ENCODE measurements at places on chromosomes 2 and 18.

- no peak for DNase-seq
Observed at GRCh38 chr2:178895872-178896271, 88.6 kb upstream of the TTN start.

DNA sequence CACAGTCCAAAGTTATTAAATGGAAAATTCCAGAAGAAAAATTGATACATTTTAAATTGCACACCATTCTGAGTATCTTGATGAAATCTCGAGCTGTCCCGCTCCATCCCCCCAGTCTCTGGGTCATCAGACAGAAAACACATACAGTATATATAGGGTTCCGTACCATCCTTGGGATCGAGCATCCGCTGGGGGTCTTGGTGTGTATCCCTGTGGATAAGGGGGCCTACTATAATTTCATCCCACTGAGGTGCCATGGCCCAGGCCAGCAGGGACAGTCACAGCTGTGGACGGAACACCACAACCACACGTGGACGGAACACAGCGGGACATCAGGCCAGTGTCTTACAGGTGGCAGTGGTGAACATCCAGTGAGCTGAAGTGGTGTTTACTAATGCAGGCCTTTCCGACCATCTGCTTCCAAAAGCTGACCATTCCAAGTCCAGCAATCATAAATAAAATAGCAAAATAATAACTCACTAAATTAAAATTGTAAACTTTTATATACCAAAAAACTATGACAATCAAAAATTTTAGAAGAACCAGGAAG is 14.0 kb downstream of the TWIST2 start:
- DNase-seq: no peak

DNA sequence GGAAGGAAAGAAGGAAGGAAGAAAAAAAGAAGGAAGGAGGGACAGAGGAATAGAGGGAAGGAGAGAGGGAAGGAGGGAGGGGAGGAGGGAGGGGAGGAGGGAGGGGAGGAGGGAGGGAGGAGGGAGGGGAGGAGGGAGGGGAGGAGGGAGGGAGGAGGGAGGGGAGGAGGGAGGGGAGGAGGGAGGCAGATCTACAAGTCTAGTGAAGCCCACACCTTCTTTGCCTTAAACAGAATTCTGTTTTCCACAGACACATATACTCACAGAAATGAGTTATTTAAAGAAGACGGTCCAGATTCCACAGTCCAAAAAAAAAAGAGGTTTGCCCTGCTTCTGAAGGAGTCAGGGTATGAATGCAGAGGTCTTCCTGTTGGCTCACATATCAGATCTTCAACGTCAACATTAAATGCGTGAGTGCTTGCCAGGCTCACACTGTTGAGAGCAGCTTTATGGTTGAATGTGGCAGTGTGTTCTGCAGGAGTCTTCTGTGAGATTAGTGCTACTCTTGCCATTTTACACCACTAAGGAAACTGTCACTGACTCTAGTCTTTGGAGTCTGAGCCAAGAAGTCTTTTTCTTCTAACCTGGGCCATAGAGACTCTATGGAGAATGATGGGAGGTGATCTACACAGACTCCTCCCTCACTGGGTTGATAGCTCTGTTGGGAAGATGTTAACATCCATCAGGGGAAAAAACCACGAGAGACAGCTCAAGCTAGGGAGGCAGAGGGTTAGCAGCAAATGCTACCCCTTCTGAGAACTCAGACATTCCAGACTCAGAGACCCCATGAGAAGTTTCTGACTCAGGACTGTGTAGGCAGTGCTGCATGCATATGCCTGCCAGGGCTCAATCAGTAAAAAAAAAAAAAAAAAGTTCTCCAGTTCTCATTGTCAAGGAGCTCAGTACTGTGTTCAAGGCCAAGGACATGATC is 23.3 kb downstream of the PAX8 start:
- no peak for DNase-seq

DNA sequence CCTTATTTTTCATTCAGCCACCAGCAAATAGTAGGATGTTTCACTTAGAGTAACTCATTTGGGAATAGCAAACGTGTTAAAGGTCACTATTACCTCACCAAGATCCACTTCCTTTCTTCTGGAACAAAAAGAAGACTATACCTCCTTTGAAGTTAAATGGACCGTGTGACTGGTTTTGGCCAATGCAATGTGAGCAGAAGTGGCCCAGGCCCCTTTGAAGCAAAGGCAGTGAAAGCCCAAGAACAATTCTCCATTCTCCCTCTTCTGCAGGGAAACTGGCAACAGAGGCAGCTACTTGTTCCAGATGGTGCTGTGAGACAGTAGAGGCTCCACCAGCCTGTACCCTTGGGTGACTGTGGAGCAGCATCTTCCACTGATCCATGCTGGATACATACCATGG is 11.3 kb upstream of the MALL start:
- DNase-seq: no peak

DNA sequence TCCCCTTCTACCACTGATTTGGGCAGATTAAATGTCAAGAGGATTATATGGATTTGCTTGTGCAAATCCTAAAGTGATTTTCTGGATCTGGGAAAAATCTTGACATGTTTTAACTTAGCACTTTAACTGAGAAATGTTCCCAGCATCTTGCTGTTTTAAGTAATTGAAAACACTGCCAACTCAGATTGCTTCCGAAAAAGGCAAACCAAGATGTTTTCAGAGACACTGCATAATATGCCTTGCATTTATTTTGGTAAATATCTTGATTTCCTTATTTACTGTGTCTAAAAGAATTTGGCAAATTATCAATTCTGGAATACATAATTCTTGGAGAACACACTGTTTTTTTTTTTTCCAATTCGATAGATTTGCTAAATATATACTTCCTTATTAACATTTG is 385.0 kb upstream of the FAM98A start:
- DNase-seq: no peak

- DNase-seq: no peak
Observed at GRCh38 chr18:35807811-35808335, 164.6 kb upstream of the RMP24 start.

All from activated naive CD4-positive, alpha-beta T cell treated with anti-CD3 and anti-CD28 coated beads, Interleukin-2, amount 50 U/mL, for 16 hours (primary cell).